ENCODE measurements at places on chromosomes 1 and 21.

DNA sequence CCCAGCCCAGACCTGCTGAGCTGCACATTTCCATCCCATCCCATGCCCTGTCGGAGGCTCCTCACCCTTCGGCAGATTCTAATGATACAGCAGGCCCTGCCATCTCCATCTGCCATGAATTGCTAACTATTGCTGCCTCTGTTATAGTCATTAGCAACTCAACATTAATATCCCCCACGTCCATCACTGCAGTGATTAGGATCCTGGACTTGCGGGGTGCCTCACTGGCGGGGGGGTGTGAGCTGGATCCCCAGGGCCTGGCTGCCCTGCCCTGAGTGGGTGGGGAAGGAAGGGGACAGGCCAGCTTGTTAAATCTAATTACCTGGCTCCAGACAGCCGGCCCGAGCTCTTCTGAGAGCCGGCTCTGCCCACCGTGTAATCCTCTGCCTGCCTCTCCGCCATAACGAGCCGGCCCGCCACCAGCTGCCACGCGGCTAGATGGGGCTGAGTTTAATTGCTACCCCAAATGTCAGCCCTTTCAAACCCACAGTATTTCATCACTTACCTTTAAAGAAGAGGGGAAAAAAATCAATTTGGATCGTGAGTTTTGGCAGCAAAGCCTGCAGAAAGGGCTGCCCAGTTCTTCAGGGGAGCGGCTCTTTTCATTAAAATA lies 227.3 kb upstream of the CSF3R start:
- DNase-seq: no peak

DNA sequence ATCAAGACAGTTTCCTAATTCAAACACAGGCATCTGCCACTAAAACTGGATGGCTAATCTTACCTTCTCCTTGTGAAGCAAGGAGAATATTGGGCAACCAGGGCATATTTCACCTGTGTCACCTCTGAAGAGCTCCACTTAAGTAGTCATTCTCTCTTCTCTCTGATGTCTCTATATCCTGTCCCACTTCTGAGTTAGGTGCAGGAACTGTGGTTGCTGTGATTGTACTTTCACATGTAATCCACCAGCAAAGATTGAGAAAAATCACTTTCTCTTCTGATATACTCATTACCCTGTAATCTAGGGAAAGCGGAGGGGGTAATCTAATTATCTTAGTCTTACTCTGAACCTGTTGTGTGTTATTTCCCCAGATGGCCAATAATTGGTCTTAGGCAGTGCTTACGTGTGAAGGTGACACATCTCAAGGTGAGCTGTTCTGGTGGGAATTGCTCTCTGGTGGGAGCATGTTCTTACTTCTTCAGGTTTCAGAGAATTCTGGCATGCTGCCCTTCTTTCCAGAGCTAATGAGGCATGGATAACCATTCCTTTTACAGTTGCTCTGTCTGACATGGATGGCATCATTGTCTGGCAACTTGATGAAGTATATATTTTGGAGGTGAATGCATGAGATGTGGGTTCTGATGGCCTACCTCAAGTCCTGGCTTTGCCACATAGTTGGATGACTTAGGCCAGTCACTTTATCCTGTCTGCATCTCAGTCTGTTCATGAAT lies 12.0 kb downstream of the XCL2 start:
- DNase-seq: no peak

DNA sequence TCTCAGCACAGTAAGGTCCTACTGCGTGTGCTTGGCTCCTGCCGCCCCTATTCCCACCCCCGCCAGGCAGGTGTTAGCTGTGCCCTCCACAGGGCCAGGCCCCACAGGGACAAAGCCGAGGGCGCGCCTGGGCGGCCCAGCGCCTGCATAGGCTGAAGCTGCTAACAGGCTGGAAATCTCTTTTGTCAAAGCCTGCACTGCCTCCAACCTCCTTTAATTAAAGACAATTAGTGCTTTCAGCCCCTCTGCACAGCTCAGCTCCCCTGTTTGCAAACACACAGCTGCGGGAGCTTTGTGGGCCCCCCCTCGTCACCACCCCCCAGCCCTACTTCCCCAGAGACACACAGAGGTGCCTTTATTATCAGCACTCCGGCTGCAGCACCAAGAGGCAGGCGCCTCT lies 95.9 kb downstream of the EPHB2 start:
- peak; percentile 40 for DNase-seq

DNA sequence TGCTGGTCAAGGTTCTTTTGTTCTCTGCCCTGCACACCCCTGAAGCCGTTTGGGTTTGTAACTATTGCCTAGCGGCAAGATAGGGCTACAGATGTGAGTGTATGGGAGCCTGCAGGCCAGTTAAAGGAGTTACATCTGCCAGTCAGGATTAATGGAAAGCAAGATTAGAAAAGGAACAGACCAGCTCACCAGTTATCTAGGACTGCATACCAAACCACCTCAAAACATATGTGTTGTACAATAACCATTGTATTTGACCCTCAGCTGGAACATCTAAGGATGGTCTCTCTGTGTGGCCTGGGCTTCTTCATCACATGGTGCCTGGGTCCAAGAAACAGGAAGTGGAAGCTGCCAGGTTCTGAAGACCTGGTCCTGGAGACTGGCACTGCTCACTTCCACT lies 52.5 kb upstream of the FBXO28 start:
- DNase-seq: no peak

- no peak for DNase-seq
Observed at GRCh38 chr1:112818990-112819689, 104.0 kb upstream of the PPM1J start.

- DNase-seq: no peak
Observed at GRCh38 chr1:237145379-237146135, 103.6 kb downstream of the RYR2 start.

DNA sequence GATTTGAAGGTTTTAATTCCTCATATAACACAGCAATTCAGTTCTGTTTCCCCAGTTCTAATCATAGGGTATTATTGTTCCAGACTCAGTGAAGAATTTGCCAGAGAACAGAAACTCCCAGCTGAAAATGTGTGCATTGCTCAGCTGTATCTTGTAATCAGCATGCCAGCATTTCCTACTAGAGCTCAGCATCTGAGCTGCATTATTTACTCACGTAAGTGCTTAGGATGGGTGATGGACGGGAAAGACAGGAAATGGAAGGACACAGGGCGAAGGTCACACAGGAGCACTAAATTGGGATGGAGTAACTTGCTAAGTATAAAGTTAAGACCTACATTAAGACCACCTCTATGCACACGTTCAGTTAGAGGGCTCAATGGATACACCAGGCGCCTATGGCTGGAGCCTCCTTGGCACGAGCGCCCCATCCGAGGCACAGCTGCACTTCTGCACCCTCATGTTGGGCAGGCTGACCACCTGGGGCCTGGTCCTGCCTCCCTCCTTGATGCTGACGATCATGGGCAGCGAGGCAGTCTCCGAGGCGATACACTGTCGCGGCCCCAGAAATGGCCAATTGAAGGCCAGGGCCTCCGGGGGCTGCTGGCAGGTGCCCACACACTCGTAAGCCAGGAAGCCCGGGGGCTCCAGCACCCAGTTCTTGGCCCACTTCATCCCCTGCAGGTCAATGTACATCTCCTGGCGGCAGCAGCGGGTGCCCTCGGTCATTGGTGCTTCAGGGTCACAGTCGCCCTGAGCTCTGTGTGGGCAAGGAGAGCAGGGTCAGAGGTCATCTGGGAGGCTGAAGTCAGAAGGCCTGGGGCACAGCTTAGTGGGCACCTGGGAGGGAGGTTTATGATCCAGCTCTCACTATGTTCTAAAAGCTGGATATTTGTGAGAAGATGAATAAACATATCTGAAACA lies 3.7 kb downstream of the LEFTY2 start:
- no peak for DNase-seq

DNA sequence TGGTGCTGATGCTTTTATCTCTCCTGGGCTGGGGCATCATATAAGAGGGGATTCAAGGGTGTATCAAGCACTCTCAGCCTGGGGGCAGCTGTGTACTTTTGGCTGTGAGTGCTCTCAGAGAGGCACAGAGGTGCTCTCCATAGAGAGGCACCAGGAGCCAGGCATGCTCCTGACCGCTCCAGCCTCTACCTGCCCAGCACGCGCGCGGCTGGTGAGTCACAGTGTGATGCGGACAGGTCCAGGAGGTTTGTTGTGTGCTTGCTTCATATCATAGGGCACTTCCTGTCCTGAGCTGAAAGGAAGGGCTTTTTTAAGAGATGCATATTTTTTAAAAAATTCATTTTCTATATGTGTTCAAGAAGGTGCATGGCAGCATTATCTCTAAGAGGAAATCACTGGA lies 93.6 kb upstream of the BCAR3 start:
- no peak for DNase-seq

DNA sequence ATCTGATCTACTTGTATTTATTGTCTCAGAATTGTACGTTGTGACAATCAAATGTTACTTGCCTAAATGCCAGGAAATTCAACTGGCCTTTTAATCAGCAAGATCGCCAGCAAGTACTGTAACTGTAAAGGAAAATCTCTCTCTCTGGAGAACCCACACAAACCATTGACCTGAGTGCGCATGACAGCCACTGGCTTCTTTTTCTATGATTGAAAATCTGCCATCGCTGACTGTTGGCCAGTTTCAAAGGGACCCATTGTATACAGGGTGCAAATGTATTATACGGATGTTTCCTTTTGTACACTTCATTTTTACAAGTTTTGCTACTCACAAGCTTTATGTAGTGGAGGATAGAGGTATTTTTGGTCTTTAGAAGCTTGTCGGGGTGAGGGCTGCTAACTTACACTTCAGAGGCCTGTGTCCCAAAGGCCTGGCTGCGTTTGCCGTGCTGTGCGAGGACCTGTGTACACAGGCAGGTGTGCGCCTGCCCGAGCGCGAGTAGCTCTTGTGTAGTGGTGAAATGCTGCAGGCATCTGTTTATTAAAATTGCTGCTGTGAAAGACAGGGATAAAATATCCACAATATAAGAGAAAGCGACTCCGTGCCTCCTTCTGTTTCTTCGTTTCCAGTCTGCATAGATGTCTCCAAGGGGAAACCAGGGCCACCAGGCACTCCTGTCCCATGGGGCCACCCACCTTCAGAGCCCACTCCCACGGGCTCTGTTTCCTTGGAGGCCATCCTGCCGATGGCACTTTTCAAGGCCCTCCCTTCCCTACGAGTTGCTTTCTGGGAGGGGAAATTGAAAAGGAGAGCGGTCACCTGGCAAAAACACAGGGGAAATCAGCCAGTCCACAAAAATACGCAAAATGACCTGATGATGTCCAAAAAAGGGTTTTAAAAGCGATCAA lies 25.3 kb upstream of the TRAPPC10 start:
- DNase-seq: no peak

DNA sequence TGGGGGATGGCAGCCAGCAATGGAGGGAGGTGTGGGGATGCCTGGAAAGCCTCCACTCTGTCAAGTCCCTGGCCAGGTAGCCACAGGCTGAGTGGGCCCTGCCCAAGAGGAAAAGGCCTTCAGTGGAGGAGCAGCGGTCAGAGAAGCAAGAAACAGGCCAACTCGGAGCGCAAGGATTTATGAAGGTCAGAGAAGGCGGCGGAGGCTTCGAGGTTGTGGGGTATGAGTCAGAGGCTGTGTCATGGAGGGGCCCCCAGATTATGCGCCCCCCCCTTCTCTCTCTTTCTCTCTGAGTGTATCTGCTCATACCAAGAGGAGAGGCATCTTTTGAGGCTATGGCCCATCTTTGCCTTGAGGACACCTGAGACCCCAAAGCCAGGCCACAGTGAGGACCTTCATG lies 99.5 kb downstream of the CASZ1 start:
- no peak for DNase-seq

GRCh38 chr1:177981200-177981599 lies 11.3 kb upstream of the SEC16B start:
- DNase-seq: no peak

- DNase-seq: no peak
Observed at GRCh38 chr1:21287905-21288514, 2.3 kb downstream of the ECE1 start.

DNA sequence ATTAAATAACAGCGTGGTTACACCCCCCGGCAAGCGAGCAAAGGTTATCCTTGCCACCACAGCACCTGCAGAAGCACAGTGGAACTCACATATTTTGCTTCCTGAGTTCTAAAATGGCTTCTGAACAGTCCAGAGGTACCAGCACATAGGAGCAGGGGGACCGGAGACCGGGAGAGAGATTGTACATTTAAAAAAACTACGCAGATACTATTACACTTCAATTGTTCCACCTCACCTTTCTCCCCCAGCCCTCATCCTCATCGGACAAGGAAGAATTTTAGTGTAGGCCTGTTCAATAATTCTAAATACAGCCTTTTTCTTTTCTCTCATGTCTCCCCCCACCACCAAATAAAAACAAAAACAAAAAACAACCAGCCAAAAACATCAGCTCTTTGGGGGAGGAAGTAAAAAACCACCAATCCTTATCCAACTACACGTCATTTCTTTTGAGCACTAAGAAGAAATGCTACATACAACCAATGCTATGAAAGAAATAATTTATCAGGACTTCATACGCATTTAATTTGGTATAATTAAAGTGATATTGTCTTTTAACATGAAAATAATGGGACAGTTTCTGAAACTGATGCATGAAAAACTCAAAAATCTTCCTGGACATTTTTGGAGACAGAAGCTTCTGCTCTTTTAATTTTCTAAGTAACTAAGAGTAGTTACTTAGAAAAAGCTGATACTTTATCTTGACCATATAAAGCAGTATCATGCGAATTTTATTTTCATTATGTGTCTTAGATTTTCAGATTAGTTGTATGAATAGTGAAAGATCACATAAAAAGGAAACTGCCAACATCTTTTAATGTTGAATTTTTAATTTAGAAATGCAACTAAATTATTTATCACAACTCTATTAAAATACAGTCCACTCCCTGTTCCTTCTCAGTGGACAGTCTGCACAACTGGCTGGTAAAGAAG lies 9.1 kb downstream of the CDKN2C start:
- no peak for DNase-seq

DNA sequence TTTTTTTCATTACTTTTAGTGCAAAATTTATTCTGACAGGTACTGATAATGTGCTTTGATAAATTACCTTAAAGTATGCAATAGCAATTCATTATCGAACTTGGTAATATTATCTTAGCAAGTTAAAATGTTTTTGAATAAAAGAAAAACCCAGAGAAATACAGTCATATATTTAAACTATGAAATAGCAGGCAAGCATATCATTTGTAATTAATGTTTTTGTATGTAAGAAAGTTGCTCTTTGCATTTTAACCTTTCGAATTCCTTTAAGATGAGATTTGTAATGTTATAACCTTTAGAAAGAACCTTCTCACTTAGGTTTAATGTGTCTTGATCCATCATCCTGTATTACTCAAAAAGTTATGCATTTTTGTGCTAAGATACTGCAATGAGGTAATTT lies 585.6 kb downstream of the PTBP2 start:
- DNase-seq: no peak
